ENCODE measurements at places on chromosomes 11 and 22. TPM values are rescaled to one million over a fixed set of nuclear protein-coding genes. Genes with fewer than 3 reads are reported as not detected.

DNA sequence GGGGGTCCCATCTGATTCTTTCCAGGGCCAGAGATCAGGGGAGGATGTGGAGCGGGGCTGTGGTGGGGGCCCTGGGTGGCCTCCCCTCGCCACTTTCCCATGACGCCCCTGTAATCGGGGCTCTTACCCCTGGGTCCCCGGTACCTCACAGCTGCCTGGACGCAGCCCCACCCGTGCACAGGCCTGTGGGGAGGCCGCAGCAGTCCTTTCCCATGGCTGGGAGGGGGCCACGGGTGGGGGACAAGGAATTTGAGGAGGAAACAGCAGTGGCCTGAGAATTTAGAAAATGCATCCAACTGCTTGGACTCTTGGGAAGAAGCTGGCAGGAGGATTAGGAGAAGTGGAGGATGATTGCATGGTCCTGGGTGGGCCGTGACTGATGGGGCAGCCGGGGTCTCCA, 18.0 kb downstream of the H19 start:
- H3K27ac ChIP-seq, result no peak overlapping the region
- no peak for DNase-seq
- no peaks in the 10 kb centered on the region for H3K27me3 ChIP-seq
- no peak overlapping the region for H3K4me3 ChIP-seq
- H3K4me1 ChIP-seq, result no peaks in the 10 kb centered on the region
- no peaks in the 10 kb centered on the region for H3K36me3 ChIP-seq

DNA sequence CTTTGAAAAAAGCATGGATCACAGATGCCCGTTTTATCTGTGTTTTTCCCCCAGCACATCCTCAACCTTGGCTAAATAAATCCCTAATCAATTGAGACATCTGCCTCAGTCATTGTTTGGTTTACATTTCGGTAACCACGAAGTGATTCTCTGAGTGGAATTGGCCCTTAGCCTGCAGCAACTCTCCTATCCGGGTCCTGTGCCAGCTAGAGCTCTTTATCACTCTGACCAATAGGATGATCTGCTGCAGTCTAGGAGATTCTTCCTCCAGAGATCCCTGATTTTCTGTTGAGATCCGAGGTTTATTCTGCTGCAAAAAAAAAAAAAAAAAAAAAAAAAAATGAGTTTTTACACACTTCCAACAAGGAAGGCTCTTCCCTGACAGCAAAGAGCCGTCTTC, 137.3 kb downstream of the KCNA4 start:
- no peaks in the 10 kb centered on the region for H3K4me1 ChIP-seq
- no peak overlapping the region for H3K4me3 ChIP-seq
- no peaks in the 10 kb centered on the region for H3K36me3 ChIP-seq
- H3K27me3 ChIP-seq, result no peaks in the 10 kb centered on the region
- DNase-seq, result no peak
- H3K27ac ChIP-seq, result no peak overlapping the region

DNA sequence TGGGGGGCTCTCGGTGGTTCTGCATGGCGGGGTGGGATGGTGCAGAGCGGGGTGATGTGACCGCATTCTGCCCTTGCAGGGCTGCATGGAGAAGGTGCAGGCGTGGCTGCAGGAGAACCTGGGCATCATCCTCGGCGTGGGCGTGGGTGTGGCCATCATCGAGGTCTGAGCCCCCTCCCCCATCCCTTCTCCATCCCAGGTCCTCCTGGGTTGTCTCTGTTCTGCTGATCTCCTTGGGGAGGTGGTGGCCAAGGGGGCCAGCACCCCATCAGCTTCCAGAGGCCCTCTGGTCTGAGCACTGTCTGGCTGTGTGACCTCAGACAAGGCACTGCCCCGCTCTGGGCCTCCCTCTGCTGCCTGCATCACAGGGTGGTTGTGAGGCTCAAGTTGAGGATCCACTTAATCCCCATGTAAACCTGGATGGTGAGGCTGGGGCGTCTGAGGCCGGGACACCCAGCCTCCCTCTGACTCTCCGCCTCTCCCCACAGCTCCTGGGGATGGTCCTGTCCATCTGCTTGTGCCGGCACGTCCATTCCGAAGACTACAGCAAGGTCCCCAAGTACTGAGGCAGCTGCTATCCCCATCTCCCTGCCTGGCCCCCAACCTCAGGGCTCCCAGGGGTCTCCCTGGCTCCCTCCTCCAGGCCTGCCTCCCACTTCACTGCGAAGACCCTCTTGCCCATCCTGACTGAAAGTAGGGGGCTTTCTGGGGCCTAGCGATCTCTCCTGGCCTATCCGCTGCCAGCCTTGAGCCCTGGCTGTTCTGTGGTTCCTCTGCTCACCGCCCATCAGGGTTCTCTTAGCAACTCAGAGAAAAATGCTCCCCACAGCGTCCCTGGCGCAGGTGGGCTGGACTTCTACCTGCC, 53.3 kb downstream of the CD82 start:
- no peaks in the 10 kb centered on the region for H3K4me1 ChIP-seq
- H3K4me3 ChIP-seq, result no peak overlapping the region
- no peaks in the 10 kb centered on the region for H3K27me3 ChIP-seq
- H3K27ac ChIP-seq, result no peak overlapping the region

DNA sequence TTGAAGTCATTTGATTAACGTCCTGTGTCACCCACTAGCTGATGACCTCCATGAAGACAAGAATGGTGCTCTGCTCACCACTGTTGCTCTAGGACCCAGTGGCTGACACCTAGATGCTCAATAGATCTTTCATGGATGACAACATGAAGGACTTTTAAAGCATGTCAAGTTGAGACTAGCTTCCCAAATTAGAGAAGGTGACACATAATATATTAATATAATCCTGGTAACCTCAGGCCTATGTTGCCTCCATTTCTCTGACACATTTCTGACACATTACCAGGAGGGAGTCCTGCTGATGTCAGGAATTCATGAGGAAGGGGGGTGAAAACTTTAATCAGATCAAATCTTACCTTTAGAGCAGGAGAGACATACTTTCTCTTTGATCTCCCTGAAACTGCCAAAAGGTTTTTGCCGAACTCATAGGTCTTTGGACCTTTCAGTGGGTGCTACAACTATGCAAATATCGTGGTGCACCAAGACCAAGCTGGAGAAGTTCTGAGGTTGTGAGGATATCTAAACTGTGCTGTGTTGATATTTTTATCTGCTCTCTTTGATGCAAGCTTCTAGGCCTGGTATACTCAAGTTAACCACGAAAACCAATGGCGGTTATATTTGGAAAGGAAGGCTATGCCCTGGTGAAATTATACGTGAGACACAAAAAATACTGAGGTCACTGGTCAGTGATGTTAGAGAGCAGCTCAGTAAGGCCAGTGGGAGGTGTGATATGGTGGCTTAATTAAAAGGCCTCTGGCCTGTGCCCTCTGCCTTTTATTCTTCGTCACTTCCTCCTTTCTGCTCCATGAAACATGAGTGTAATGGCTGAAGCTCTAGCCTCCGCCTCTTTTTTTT, 13.2 kb upstream of the AMPD3 start:
- DNase-seq, result no peak
- no peaks in the 10 kb centered on the region for H3K36me3 ChIP-seq
- H3K27ac ChIP-seq, result no peak overlapping the region
- H3K27me3 ChIP-seq, result no peaks in the 10 kb centered on the region

- no peak overlapping the region for H3K27ac ChIP-seq
- peaks cover 2% of the 10 kb centered on the region for H3K36me3 ChIP-seq
- no peaks in the 10 kb centered on the region for H3K4me1 ChIP-seq
Observed at GRCh38 chr11:95123556-95123955, 33.9 kb downstream of the ENDOD1 start.

- no peaks in the 10 kb centered on the region for H3K4me1 ChIP-seq
- H3K27me3 ChIP-seq, result no peaks in the 10 kb centered on the region
- no peak overlapping the region for H3K4me3 ChIP-seq
- H3K36me3 ChIP-seq, result no peaks in the 10 kb centered on the region
- no peak overlapping the region for H3K27ac ChIP-seq
Observed at GRCh38 chr11:110294509-110294908, 1.9 kb downstream of the RDX start.

GRCh38 chr22:18965526-18966421, 29.7 kb upstream of the PRODH start:
- DNase-seq, result peak; percentile 26
- H3K27me3 ChIP-seq, result no peaks in the 10 kb centered on the region
- H3K27ac ChIP-seq, result no peak overlapping the region

DNA sequence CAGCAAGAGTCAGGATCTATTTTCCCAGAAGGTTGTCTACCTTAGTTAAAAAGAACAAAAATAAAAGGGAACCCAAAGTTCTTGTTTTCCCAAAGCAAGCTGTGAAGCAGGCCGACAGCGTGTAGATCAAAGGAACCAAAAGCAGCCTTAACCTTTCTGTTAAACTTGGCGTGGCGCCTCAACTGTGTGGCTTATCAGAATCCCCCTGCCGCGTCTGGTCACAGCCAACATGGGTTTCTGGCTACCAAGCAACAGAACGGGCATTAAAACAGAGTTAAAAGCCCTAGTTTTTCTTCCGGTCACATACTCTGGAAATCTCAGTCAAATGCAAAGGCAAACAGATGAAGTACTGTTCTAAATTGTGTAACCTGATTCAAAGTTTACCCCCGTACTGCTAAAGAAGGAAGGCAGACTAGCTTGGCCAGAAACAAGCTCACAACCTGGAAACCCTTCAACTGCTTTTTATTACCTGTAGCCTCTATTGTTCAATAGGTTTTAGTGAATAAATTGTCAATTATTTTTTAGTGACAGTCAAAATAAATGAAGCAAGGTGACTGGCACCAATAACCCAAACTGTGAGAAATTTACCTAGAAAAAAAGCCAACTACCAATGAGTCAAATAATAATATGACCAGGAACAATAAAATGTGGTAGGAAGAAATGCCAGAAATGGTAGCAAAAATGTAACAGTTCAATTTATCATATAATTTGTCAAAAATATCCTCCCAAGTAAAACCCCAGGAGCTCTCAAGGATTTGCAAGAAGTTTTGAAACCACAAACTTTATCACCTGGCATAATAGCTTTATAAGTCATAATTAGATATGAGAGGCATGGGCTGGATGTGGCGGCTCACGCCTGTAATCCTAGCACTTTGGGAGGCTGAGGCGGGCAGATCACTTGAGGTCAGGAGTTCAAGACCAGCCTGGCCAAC, 21.4 kb downstream of the CHKA start:
- no peak overlapping the region for H3K27ac ChIP-seq
- no peaks in the 10 kb centered on the region for H3K36me3 ChIP-seq
- H3K4me3 ChIP-seq, result no peak overlapping the region
- no peaks in the 10 kb centered on the region for H3K4me1 ChIP-seq
- DNase-seq, result no peak

- no peaks in the 10 kb centered on the region for H3K36me3 ChIP-seq
- no peak overlapping the region for H3K27ac ChIP-seq
- H3K4me1 ChIP-seq, result no peaks in the 10 kb centered on the region
- H3K27me3 ChIP-seq, result no peaks in the 10 kb centered on the region
Observed at GRCh38 chr11:34483106-34483874, 30.3 kb downstream of the ELF5 start.

DNA sequence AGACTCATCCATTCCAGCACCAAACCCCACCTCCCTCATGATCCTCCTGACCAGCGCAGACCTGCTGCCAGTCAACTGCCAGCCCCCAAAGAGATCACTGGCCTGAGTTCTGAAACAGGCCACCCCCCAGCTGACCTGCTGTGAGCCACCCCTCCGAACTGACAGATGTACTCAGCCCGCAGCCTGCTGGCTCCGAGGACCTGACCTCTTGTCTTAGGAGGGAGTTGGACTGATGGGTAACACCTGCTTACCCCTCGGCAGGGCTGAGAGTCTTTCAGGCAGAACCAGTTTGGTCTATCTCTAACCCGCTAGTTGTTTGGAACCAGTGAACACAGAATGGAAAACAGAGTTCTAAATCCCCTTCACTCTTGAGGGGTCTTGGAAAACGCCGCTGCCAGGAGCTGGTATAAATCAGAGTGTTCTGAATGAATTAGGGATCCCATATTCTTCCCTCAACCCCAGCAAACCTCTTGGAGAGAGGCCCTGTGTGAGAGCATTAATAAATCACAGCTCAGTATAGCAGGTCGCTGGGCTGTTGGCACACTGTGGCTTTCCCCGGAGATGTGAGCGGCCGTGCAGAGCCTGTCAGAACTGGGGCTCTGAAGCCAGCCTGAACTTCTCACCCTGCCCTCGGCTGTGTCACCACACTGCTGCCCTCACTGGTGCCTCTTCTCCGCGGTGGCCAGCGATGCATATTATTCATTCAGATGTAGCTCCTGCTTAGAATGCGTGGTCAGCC, 165.1 kb upstream of the NCAM1 start:
- H3K4me1 ChIP-seq, result no peaks in the 10 kb centered on the region
- no peak overlapping the region for H3K27ac ChIP-seq
- H3K27me3 ChIP-seq, result no peaks in the 10 kb centered on the region

GRCh38 chr11:5343474-5344335, at the start of gene OR51B5:
Gene OR51B5, minus strand, starts transcription at chr11:5343524. Its CDS starts 0 bp downstream, at chr11:5343524.
- H3K36me3 ChIP-seq, result no peaks in the 10 kb centered on the region
- H3K4me1 ChIP-seq, result no peaks in the 10 kb centered on the region
- H3K27me3 ChIP-seq, result no peaks in the 10 kb centered on the region
- no peak within 1 kb of the TSS for H3K4me3 ChIP-seq
- DNase-seq, result no peak

DNA sequence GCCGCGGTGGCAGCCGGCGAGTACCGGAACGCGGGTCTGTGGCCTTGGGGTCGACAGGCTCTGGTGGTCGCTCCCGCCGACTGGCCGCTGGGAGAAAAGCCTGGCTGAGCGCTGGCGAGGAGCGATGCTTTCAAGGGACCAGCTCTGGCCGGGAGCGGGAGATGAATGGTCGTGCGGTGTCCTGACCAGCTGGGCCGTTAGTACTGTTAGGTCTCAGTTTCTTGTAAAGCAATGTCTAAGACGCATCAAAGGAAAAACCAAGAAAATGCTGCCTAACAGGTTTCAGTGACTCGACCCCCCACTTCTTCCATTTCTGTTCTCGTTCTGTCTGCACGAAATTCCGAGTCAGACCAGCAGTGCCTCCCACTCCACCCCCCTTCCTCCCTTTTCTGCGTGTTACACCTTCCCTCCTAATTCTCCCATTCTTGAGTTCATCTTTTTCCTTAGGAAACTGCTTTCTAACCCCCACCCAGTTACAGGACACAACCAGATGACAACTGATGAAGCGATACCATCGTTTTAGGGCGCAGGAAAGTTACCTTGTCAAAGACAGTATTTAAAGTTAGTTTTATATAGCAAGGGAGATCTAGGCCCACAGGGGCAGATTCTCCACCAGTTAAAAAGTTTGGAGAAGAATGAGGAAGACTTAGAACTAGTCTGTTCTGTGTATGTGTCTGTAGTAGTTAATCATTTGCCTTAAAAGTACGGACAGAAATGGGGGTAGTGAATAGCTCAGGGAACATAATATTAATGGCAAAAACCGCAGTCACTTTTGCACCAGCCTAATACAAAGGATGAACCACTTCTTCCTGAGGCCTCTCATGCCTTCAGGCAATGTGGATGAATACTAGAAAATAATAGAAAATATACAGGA, 1.0 kb downstream of the CUL5 start:
- peak overlapping the region; percentile 77 for H3K4me3 ChIP-seq
- DNase-seq, result no peak
- H3K27ac ChIP-seq, result peak overlapping the region; percentile 94
- no peaks in the 10 kb centered on the region for H3K27me3 ChIP-seq
- no peaks in the 10 kb centered on the region for H3K4me1 ChIP-seq

The ASCL2 gene
- total RNA-seq, result 0.62 TPM

The A4GALT gene
- 72.3 TPM for total RNA-seq

The GPR83 gene
- not detected for total RNA-seq

The APOL5 gene
- not detected for total RNA-seq

Data from aorta (tissue), 5 donors.